Stimulated activated CD4-positive, alpha-beta T cell treated with anti-CD3 and anti-CD28 coated beads, Interleukin-2, amount 100 ng/mL, for 48 hours (primary cell): ENCODE measurements at places on chromosomes 1 and 21.

- DNase-seq: no peak
Measured at GRCh38 chr1:151164732-151165280, 896 bp downstream of the LYSMD1 start.

DNA sequence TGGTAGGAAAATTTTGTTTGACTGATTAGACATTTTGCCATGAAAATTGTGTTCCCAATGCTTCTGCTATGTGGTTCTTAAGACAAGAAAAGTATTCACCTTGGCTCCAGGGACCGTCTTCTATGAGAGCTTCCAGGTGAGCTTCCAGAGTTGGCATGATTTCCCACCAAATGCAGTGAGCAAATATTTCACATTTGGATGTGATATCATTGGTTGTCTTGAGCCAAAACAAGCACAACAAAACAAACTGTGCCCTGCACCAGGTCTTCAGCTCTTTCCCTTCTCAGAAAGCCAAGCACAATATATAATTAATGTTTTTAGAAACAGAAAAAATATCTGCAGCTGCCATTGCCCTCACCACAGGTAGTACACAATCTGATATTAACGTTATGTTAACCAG lies 1009.0 kb downstream of the PLA2G4A start:
- DNase-seq: no peak

DNA sequence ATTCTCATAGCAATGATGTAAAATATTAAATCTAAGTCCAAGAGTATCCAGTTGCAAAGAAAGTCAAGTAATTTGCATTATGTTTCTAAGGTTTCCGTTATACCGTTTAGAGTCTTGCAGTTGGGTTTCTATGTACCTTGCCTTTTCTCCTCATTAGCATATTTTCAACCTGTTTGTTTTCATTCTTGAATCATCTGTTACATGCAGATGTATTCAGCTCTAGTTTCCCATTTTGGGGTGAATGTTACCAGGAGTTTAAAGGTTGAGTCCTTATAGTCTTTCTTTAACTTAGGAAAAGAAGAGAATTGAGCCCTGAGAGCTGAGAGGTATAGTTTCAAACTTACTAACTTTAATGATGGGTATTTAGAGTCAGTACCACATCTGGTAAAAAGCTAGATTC lies 139.9 kb downstream of the NFIA start:
- DNase-seq: no peak

DNA sequence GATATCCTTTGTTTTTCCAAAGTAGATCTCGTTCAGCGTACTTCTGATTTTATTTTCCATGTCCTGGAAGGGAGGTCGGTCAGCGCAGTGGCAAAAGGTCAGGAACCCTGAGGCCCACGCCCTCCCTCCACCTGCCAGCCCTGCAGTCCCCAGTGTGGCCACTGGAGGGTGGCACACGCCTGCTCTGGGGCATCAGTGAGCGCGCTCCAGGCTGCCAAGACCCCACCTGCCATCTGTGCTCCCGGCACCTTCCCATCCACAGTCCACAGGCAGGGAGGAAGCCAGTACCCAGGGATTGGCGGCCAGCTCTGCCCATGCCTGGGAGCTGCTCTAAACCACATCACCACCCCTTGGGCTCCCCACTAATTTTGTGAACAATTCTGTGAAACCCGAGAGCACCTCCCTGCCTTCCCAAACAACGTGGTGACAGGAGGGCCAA lies 32.3 kb downstream of the SLC66A1 start:
- peak; percentile 45 for DNase-seq

- DNase-seq: no peak
Measured at GRCh38 chr1:25526753-25527152, 16.7 kb upstream of the LDLRAP1 start.

GRCh38 chr1:62209931-62210595 lies 15.4 kb downstream of the L1TD1 start:
- no peak for DNase-seq
